ENCODE measurements at places on chromosomes 7 and 10.

DNA sequence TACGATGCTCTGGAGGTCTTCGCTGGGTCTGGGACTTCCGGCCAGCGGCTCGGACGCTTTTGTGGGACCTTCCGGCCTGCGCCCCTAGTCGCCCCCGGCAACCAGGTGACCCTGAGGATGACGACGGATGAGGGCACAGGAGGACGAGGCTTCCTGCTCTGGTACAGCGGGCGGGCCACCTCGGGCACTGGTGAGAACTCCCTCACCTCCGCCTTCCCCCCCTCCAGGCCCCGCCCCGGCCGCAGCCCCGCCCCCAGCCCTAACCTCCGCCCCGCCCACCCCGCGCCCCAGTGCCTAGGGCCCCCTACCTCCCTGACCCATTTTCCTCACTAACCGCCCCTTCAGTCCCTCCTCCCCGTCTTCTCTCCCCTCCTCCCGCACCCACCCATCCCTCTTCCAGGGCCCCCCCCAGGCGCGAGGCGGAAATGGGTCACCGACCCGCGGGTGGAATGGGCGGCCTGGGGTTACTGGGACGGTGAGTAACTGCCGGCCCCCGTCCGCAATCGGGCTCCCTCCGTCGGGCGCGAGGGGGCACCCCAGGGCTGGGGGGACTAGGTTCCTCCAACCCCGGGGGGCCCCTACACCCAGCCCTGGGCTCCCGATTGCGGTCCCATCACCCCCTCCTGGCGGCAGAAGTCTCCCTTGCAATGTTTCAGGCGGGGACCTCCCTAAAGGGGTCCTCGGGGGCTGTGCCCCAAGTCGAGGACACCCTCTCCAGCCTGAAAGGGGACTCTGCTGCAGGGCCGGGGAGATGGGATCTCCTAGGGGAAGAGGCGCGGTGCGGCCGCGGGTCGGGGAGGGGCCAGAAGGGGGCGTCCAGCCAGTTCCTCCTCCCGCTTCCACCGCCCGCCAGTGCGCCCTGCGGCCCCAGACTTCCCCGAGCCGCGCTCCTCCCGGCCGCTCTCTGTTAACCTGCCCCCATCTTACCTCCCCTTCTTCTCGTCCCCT, 2.1 kb downstream of the PCOLCE start:
- peak; percentile 67 for DNase-seq

GRCh38 chr10:95742962-95743535, 12.9 kb upstream of the ENTPD1 start:
- no peak for DNase-seq

- no peak for DNase-seq
Observed at GRCh38 chr7:138865843-138866242, 67.8 kb upstream of the ATP6V0A4 start.

- DNase-seq = no peak
Observed at GRCh38 chr10:84217746-84218145, 7.6 kb downstream of the LRIT2 start.

- no peak for DNase-seq
Observed at GRCh38 chr10:31698181-31698830, 230.3 kb downstream of the ARHGAP12 start.

GRCh38 chr10:120459185-120459584, 2.2 kb downstream of the PLPP4 start:
- DNase-seq = no peak

Measured in activated CD4-positive, CD25-positive, alpha-beta regulatory T cell (primary cell).